ENCODE measurements at places on chromosomes 12 and 14.
A peak's percentile ranks its signal among the peaks of the same experiment; 100 is the strongest.

DNA sequence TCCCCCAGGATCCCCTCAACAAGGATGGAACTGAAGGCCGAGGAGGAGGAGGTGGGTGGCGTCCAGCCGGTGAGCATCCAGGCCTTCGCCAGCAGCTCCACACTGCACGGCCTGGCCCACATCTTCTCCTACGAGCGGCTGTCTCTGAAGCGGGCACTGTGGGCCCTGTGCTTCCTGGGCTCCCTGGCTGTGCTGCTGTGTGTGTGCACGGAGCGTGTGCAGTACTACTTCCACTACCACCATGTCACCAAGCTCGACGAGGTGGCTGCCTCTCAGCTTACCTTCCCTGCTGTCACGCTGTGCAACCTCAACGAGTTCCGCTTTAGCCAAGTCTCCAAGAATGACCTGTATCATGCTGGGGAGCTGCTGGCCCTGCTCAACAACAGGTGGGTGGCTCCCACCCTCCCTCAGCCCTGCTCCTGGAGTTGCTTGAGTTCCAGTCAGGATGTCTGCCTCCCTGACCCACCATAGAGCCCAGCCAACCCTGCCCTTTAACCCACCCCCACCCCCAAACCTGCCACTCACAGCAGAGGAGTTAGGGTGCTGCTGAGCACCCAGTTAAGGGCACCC lies 1.4 kb downstream of the ASIC1 start:
- DNase-seq, result no peak

- no peak for DNase-seq
Observed at GRCh38 chr12:92968176-92968813, 39.2 kb upstream of the EEA1 start.

GRCh38 chr14:68312884-68313610 lies 479.8 kb downstream of the ZFP36L1 start:
- DNase-seq, result no peak

GRCh38 chr12:122238861-122239260 lies 13.0 kb upstream of the DIABLO start:
- no peak for DNase-seq

- DNase-seq, result no peak
Observed at GRCh38 chr12:95980437-95980836, 15.7 kb downstream of the HAL start.

DNA sequence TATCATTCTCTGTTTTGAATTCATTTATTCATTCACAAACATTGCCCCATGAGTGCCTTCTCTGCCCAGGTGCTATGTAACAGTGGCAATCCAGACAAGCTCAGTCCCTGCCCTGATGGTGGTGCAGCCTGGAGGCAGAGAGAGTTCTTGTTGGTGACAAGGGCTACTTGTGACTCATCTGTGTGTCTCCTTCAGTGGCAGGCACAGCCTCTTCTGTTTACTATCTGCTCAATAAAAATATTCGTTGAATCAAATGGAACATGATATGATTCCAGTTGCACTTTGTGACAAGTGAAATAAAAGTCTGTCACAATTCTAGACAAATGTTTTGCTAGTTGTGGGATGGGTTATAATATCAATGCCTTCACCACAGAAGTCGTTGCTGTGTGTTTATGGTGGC lies 20.6 kb upstream of the CPM start:
- DNase-seq, result no peak

DNA sequence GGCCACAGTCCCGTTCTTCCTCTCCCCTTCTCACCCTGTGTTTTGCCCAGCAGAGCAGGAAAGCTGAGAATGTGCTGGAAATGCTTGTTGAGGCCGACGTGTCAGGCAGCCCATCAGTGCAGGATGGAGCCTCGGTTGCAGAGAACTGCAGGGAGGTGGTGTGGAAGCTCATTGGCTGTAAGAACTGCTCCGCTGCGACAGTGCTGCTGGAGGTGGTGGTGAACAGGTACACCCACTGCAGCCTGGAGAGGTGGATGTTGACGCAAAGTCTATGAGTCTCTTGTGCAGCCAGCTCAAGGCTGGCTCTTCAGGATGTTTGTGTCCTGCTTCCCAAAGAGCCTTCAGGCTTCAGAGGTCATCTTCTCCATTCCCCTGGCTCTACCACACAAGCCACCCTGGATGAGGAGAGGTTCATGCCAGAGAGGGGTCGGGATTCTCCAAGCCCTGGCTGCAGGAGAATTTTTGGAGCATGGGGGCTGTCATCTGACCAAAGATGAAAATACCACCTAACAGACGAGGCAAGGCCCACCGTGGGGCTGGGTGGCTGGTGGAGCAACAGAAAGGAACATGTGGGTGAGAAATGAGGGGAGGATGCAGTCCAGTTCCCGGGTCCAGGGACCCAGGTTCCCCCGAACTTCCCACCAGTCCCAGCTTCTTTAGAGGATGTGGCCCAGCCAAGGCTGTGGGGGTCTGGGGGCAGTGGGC lies 174.1 kb upstream of the PRMT8 start:
- no peak for DNase-seq

DNA sequence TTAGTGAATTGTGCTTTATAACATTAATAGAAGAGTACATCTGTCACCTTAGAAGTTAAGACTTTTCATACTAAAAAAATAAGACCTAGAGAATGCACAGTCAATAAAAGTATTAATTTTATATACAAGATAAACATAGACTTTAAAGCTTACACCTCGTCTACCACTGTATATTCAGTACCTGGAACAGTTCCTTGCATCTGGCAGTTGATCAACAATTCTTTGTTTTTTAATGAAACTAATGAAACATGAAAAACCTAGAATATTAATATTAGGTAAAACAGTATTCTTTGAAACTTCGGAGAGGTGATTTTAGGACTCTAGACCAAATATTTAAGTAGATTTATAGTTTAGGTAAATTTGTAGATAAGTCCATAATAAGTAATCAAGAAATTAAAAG lies 4.3 kb downstream of the GOLT1B start:
- DNase-seq, result no peak

DNA sequence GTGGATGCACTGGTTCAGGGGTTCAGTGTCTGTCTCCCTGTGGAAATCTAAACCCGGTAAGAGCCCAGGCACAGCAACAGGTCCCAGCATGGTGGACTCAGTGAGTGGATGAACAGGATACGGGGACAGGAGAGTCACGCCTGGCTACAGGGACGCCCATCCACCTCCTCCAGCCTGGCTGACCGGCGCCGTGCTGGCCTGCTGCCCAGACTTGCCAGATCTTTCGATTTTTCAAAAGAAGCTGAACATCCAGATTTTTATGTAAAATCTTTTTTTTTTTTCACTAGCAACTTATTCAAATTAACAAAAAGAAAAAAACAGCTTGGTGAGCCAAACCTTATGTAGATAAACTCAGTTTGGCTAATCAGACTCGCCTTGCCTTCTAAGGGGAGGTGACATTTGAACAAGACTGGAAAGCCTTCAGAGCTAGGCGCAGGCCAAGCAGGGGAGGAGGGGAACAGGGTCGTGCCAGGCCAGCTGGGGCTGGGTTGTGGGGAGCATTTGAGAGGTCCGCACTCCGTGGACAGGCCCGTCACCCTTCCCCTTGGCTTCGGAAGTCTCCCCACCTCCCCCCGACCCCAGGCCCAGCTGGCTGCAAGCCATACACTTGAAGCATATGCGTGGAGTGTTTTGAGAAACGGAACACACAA lies 87.8 kb upstream of the NCOR2 start:
- no peak for DNase-seq

DNA sequence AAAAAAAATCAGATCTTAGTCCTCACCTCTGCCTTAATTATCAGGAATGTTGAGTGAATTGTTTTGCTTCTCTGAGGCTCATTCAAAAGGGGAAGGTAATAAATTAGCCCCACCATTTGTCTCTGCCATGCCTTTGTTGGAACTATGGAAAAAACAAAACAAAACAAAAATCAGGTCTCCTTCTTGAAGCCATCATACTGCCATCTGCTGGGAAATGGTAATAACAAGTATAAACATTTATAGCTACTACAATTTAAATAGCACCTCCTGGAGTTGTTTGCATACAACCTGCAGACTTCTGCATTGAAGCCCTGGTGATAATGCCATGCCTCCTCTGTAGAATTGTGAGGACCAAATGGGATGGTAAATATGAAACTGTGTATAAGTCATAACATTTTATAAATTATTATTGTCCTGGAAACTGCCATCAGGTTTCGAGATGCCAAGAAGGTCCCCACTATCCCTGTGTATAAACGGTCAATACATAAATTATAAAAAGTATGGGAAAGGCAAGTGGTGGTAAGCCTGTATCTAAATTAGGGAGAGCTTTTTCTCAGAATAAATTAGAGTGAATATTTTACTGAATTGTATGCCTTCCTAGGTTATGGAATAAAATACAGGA lies 87.2 kb upstream of the FGD4 start:
- no peak for DNase-seq

- no peak for DNase-seq
Observed at GRCh38 chr14:104894331-104895206, 29.5 kb downstream of the CEP170B start.

- no peak for DNase-seq
Observed at GRCh38 chr12:41920355-41920754, 224.3 kb downstream of the GXYLT1 start.

DNA sequence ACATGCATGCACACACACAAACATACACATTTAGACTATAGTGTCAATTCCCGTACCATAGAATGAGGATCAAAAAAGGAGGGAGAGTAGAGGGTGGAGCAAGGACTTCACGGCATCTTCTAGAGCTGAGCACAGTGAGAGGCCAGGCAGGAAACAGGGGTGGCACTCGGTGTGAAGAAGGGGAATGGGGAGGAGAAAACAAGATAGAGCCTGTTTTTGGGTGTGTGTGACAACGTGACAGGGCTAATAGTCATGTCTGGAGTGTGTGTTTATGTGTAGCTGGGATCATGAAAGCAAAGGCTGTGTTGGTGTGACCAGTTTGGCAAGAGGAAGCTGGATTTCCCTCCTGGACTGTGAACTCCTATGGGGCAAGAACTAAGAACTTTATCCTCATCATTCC lies 9.9 kb upstream of the ACVR1B start:
- DNase-seq, result no peak

- no peak for DNase-seq
Observed at GRCh38 chr14:60648249-60648933, 886 bp downstream of the SIX1 start.

DNA sequence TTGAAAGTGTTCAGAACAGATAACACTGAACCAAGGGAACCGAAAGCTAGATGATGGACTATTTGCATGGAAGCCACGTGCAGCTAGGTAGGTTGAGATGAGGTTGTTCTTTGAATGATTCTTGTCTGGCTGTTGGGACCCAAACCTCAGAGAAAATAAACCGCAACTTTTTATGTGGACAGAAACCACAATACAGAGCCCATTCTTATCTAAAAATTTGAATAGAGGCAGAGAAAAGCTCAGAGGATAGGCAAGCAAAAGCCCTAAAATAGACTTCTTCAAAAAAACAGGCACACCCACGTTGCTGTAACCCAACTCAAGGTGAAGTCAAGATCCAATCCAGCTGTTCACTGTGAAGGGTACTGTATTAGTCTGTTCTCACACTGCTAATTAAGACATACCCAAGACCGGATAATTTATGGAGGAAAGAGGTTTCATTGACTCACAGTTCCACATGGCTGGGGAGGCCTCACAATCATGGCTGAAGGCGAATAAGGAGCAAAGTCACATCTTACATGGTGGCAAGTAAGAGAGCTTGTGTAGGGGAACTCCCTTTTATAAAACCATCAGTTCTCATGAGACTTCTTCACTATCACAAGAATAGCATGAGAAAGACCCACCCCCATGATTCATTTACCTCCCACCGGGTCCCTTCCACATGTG lies 353.8 kb downstream of the AACS start:
- DNase-seq, result no peak

GRCh38 chr12:68497702-68498101 lies 113.0 kb upstream of the RAP1B start:
- DNase-seq, result no peak

- no peak for DNase-seq
Observed at GRCh38 chr14:53295985-53296582, 143.0 kb upstream of the DDHD1 start.

DNA sequence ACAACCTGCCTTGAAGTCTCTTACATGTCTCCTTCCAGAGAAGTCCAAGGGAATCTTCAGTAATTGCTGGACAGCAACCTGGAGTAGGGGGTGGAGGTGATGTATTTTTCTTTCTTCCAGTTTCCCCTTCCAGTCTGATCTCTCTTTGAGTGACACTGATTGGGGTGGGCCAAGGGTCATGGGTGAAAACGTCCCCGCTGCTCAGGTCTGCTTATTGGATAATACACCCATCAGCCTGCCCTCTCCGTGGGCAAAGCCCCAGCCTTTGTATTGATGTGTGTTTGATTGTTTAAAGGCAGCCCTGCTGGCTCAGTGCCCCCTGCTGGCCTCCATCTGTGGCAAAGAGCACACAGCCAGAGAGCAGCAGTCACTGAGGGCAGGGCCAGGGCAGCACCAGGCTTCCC lies 35.7 kb upstream of the ATP2A2 start:
- peak; percentile 16 for DNase-seq

DNA sequence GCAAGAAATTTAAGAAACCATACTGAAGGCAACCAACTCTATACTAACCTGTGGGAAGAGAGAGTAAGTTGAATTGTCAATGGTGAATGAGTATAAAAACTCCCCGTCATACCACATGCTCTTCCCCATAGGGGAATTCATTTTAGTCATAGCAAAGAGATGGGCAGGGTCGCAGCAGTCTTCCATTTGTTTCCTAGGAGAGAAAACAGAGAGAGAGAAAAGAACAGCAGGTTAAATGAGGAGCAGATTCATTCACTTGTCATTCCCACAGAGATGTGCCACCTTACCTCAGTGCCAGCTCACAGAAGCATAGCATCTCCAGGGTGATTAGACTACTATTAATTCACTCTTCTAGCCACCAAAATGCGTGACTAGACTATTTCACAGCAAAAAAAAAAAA lies 47.4 kb downstream of the ST8SIA1 start:
- DNase-seq, result no peak

- no peak for DNase-seq
Observed at GRCh38 chr12:104387190-104387589, 69.6 kb upstream of the CHST11 start.

DNA sequence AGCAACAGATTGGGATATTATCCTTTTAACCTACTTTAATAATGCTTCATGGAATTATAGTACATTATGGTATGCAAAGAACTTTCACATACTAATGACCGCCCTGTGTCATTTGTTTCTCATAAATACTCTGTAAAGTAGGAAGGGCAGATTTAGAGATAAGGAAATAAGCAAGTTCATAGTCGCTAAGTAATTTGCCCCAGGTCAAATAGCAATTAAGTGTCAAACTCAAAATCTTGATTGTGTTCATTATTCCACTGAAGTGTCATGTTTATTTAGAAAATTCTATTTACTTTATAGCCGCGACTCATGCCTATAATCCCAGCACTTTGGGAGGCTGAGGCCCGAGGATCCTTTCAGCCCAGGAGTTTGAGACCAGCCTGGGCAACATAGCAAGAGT lies 98.7 kb upstream of the ATF1 start:
- DNase-seq, result no peak

DNA sequence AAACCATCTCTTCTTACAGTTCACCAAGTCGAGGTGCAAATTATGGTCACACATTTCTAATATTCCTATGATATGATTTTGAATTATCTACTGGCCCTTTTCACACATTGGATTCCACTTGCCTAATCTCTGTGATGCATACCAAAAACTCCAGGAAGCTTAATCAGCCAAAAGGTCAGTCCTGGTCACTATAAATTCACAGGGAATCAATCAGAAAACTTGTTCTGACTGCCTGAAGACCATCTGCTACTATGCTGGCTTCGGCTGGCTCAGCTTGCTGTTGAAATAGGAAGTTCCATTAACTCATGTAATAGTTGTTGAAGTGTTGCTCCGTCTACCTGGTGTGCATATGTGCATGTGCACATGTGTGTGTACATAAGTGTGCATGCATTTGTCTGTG lies 142.8 kb upstream of the FLRT2 start:
- DNase-seq, result no peak

GRCh38 chr12:64976131-64976530 lies 145.0 kb downstream of the WIF1 start:
- DNase-seq, result no peak

All from activated T-helper 1 cell treated with anti-CD3 and anti-CD28 coated beads, Interleukin-2, amount 50 U/mL, for 16 hours (primary cell).